ENCODE measurements at places on chromosomes 4 and X.

- no peak for DNase-seq
These were observed 15.6 kb downstream of the PDZD4 start for GRCh38 chrX:153814591-153815315.

- DNase-seq = no peak
These were observed 15.6 kb upstream of the SCML1 start for GRCh38 chrX:17721715-17722114.

- no peak for DNase-seq
These were observed 305.7 kb downstream of the PDGFC start for GRCh38 chr4:156665780-156666366.

GRCh38 chr4:26731351-26732035 is 129.1 kb upstream of the STIM2 start:
- DNase-seq = no peak

DNA sequence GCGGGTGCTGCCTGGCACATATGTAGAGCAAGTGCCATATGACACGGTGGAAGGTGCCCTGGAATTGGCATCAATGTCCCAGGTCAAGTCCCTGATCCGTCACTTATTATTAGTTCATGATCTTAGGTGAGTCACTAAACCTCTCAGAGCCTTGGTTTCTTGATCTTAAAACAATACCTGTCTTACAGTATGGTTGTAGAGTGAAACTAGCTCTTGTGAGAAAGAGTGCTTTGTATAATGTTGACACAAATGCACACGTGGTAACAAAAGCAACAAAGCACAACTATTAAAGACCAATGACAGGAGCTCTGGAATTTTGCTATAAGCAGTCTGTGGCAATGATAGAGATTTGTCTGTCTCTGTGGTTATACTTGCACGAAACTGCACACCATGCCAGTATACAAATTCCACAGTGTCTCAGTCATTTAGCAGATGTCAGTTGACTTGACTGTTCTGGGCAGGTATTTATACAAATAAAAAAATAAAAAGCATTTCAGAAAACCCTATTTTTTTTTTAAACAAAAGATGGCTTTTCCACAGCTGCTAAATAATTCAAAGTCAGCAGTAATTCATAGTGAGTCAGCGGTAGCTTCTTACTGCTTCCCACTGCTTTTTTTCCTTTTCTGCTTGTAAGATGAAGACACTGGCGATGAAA is 19.7 kb upstream of the ACSL1 start:
- no peak for DNase-seq

GRCh38 chrX:34130501-34130900 is 1.6 kb downstream of the FAM47A start:
- no peak for DNase-seq

DNA sequence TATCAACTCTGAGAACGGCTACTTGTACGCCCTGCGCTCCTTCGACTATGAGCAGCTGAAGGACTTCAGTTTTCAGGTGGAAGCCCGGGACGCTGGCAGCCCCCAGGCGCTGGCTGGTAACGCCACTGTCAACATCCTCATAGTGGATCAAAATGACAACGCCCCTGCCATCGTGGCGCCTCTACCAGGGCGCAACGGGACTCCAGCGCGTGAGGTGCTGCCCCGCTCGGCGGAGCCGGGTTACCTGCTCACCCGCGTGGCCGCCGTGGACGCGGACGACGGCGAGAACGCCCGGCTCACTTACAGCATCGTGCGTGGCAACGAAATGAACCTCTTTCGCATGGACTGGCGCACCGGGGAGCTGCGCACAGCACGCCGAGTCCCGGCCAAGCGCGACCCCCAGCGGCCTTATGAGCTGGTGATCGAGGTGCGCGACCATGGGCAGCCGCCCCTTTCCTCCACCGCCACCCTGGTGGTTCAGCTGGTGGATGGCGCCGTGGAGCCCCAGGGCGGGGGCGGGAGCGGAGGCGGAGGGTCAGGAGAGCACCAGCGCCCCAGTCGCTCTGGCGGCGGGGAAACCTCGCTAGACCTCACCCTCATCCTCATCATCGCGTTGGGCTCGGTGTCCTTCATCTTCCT is 2.7 kb downstream of the PCDH10 start:
- no peak for DNase-seq

- DNase-seq = peak; percentile 86
These were observed 877 bp downstream of the JAKMIP1 start for GRCh38 chr4:6199422-6199921.

All from NK-92 treated with Interleukin-12 subunit alpha and Interleukin-12 subunit beta, amount 100 ng/mL, for 24 hours (cell line).